Activated CD4-positive, alpha-beta T cell treated with anti-CD3 and anti-CD28 coated beads, Interleukin-2, amount 50 U/mL, for 24 hours (primary cell): ENCODE measurements at places on chromosomes 1 and 21.

GRCh38 chr1:96210054-96210453, 511.5 kb upstream of the PTBP2 start:
- no peak for DNase-seq

DNA sequence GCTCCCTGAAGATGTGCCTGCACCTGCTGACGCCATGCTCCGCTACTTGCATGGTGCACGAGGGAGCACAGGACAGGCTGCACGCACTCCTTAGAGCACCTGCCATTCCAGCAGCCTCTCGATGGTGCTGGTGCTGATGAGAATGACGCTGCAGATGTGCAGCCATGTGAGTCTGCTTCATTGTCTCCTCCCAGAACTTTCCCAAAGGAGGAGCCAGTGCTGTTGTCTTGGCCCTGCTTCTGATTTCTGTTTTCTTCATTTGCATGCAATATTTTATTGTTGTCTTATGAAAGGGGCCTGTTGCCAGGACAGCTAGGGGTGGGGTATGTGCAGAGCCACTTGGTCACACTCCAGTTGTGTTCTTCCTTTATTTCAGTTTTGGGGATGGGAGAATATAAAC, 70.1 kb downstream of the PCBP3 start:
- no peak for DNase-seq

GRCh38 chr1:7885513-7886404, 32.9 kb upstream of the UTS2 start:
- no peak for DNase-seq

DNA sequence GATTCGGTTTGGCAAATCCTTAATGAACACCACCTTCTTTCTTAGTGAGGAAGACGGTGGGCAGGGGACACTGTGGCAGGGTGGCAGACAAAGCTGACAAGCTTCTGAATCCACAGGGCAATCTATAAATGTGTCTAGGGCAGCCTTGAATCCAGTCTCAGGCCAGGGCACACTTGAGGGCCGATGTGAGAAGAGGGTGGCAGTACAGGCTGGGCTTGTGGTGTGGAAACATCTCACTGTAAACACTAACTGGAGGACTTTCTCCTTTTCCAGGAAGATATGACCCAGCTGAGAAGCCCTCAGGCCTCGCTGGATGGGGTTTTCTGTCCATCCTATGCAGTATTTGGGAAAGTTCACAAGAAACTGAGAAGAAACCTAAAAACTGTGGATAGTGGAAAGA, 46.5 kb downstream of the PKP1 start:
- no peak for DNase-seq

DNA sequence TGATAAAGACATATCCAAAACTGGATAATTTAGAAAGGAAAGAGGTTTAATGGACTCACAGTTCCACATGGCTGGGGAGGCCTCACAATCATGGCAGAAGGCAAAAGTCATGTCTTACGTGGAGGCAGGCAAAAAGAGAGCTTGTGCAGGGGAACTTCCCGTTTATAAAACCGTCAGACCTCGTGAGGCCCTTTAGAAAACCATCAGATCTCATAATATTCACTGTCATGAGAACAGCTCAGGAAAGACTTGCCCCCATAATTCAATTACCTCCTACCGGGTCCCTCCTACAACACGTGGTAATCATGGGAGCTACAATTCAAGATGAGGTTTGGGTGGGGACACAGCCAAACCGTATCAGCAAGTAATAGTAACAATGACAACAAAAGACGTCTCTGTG, 88.2 kb upstream of the SLC25A33 start:
- DNase-seq, result no peak

DNA sequence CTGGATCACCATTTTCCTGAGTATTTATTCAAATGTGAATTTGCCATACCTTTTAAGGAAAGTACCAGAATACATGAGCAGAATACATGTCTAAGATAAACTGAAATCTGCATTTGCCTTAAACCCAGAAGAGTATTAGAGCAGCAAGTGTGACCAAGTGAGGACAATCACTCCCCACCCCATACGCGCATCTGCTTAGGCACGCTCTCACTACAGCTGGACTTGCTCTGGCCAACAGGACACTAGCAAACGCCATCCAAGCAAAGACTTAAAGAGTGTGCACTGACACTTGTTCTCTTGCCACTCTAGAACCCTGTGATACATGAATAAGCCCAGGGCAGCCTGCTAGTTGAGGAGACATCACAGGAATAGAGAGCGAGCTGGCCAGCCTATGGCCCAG, 25.6 kb downstream of the NUP133 start:
- no peak for DNase-seq

- no peak for DNase-seq
Observed at GRCh38 chr21:44353191-44353970, at the start of gene TRPM2. Gene TRPM2 (plus strand): TSS chr21:44353621. CDS start chr21:44353701, 80 bp downstream.
